ENCODE measurements at places on chromosomes 6 and 20.

- DNase-seq: no peak
Observed at GRCh38 chr6:56363796-56364430, 116.5 kb upstream of the COL21A1 start.

DNA sequence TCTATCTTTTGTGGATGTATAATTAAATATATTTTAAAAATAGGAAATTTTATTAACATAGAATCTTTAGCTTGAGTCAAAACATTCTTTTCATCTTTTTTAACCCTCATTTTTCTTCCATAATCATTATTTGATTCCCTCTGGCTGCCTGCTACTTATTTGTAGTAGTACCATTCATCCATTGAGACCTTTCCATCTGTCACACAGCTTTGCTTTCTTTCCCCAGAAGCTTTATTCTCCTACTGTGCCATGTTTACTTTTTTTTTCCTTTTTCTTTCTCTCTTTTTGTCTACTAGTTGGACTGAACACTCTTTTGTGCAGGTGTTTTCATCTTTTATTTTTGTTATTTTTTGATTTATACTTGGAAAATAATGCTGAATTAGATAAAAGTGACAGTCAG, 522.6 kb upstream of the MMS22L start:
- no peak for DNase-seq

DNA sequence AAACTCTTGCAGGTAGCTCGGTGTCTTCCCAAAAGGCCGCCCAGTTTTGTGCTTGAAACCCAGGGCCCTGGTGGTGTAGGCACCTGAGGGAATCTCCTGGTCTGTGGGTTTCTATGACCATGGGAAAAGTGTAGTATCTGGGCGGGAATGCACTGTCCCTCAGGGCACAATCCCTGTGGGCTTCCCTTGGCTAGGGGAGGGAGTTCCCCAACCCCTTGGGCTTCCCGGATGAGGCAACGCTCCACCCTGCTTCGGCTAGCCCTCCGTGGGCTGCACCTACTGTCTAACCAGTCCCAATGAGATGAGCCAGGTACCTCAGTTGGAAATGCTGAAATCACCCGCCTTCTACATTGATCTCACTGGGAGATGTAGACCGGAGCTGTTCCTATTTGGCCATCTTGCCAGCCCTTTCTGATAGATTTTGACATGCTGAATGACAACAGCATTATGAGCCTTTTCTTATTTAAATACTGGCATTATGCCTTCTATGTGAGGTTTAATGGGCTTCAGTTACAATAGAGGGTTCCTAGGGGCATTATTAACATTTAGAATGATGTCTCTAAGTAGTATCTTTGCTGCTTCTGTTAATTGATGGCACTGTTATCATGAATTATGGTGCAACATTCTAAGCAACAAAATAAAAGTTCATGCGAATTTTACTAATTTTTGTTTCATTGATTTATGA, 133.7 kb upstream of the FLRT3 start:
- no peak for DNase-seq

DNA sequence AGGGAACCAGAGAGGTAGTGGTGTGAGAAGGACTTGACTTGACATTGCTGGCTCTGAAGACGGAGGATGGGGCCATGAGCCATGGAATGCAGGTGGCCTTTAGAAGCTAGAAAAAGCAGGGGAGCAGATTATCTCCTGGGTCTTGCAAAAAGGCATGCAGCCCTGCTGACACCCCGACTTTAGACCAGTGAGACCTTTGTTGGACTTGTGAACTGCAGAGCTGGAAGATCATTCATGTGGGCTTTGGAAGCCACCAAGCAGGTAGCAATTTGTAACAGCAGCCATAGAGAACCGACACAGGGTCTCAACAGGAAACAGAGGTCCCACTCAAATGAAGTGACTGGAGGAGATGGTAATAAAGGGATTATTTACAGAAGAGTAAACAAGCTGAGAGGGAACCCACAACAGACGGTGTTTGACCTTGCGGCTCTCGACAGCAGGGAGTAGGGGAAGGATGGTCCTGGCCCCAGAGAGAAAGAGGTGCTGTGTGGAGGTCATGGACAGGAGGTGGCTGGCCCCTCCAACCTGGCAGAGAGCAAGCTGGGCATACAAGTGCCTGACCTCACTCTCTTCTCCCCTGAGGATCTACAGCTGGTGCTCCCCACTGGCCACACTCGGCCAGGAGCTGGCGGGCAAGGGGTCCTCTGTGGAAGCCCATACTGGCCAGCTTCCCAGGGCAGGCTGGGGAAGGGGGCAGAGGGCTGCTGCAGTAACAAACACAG, 43.9 kb downstream of the SLC22A23 start:
- DNase-seq: no peak

DNA sequence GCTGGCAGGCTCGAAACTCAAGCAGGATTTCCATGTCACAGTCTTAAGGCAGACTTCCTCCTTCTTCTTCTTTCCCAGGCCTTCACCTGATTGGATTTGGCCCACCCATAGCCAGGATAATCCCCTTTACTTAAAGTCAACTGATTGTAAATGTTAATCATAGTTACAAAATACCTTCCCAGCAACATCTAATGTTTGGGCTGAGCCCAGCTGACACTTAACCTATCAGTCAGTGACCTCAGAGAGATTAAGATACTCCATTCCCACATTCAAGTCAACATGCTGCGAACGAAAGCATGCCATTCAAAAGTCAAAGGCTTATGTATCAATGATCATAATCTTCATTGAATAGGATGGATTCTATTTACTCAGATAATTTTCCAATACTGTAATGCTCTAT, 16.0 kb downstream of the MAP7 start:
- no peak for DNase-seq

- no peak for DNase-seq
Observed at GRCh38 chr6:79079561-79080041, 1.5 kb upstream of the PHIP start.

DNA sequence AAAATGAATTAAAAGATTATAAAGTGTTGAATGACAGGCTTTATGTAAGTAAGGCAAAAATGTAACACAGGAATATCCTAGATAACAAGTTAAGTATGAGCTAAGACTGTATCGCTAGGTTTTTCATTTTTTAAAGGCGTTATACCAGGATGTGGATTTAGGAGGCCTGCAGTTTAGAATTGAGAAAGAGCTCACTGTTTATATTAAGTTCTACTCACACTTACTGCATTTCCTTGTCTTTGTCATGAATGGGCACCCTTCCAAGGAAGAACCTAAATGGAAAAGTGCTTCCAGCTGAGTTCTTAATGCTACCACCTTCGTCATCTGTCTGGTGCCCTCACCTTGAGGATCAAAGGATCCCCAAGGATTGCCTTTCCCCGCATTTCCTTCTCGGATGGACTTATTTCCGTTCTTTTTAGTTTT, 148.7 kb downstream of the SOX4 start:
- no peak for DNase-seq

DNA sequence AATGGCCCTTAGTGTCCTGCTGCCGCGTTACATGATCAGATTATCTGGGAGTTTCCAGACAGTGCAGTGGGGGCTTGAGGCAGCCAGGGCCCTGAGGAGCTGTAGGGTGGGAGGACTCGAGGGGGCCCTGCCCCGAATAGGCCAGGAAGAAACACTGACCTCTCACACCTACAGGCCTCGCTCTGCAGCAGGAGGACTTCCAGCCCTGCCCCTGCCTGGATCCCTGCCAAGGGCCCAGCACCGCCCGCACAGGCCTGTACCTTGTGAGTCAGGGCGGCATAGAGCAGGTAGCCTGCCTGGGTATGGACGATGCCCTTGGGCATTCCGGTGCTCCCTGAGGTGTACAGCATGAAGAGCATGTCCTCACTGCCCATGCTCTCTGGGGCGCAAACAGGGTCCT, 30.1 kb upstream of the APMAP start:
- no peak for DNase-seq

- no peak for DNase-seq
Observed at GRCh38 chr20:62131560-62132320, 9.5 kb downstream of the LSM14B start.

- no peak for DNase-seq
Observed at GRCh38 chr20:42309050-42309449, 690.9 kb upstream of the CHD6 start.

DNA sequence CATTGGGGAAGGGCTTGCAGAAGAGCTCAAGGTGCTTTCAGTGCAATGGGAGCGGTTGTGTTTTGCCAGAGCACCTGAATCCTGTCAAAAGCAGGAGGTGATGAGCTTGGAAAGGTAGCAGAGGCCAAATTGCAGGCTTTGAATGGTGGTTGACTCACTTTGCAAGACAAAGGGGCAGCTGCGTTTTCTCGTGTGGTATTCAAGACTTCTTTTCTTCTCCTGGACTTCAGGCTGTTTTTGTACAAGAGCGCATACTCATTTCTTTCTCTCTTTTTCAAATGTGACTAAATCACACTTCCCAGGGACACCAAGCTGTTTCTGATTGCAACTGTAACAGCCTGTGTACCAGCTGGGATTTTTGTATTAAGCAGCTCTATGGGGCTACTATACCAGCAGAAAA, 32.3 kb downstream of the GHRH start:
- no peak for DNase-seq

DNA sequence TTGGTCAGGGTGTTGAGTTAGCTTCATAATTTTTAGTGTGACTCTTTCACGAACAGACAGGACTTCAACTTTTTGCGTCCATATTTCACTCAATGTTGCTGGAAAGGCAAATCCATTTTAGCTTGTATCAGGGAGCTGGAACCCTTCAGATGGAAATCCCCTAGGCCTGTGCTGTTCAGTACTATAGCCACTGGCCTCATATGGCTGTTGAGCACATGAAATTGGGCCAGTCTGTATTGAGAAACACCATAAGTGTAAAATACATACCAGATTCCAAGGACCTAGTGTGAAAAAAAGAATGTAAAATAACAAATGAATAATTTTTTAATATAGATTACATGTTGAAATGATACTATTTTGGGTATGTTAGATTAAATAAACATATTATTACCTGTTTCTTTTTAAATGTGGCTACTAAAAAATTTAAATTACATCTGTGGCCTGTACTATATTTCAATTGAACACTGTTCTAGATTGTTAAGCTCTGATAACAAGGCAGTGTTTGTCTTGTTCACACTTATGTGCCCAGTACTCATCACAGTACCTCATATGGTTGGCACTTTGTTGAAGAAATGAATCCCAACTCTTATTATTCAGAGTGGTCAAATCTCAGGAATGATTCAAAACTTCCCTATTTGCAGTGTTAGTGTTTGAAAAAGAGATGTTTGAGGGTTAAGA, 34.3 kb downstream of the CTNNBL1 start:
- no peak for DNase-seq

DNA sequence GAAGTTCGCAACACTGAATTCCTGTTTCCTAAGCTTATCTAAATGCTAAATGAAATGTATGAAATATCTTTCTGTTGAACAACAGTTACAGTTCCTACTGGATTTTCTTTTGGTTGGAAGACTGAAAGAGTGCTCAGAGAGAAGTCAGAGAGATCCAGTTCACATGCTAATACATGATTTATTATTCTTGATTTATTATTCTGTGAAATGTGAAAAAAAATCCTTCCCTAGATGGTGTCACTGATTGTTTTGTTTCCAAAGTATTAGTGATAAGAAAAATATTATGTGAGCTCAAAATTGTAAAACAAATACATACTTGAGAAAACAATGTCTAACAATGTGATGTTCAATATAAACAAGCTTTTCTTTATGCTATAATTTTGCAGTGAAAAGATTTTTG, 42.1 kb downstream of the ADGRG6 start:
- DNase-seq: no peak

DNA sequence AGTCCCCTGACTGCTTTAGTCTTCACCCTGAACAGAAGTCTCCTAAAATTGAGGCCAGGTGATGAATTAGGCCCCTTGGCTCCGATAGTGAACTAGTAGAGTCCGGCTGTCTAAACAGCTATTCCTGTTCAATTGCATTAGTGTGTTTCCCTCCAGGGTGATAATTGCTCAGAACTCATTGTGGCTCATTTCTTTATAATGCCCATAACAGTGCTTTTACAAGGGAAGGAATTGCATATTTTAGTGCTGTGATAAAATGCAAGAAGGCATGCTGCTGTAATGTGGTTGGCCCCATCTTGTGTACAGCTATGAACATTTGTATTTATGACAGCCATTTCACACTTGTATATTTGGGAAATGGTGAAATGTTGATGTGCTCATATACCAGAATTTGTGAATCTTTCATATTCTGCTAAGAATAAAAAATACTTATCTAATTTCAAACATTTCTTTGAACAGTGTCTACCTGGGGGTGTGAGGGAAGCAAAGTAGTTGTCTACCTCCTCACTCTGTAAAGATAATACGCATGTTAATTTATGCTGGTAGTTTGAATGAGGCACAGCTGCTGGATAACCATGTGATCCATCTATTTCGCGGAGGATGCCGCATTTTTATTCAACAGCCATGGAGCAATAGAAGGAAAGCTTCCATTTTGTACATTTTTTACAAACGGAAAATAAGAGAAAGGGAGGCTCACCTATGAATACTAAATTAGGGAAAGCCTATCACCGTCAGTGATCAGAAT, 451.4 kb downstream of the NKAIN2 start:
- no peak for DNase-seq

DNA sequence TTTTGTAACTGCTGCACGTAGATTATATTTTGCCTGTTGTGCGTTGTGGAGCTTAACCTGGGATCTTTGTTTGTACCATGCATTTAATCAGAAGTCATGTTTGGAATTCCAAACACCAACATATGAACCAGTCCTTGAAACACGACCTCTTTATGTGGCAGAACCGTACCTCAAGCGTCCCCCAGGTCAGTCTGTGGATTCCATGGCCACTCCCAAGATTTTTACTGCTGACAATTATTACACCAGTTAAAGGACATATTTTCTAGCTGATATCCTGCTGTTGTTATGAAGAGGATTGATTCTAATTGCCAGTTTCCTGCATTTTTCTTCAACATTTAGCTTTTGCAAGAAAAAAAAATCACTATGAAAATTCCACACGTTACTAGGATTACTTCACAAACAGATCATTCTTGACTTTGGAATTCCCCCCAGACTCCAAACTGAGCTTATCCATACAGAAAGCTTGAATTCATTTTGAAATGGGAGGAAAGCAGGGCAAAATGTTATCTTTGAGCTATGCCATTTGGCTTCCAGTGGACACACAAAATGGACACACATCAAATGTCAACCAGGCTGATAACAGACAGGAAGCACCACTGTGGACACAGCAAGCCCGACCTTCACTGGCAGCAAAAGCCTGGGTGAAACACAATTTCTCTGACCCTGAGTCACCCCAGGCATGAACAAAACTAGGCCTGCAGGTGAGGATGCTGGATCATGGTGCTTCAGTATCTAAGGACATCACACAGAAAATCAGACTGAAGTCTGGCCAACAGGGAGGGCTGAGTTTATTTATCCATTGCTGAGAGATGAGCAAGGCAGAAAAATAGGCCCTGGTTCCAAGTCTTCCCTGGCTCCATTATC, 542.9 kb upstream of the JAG1 start:
- DNase-seq: no peak

DNA sequence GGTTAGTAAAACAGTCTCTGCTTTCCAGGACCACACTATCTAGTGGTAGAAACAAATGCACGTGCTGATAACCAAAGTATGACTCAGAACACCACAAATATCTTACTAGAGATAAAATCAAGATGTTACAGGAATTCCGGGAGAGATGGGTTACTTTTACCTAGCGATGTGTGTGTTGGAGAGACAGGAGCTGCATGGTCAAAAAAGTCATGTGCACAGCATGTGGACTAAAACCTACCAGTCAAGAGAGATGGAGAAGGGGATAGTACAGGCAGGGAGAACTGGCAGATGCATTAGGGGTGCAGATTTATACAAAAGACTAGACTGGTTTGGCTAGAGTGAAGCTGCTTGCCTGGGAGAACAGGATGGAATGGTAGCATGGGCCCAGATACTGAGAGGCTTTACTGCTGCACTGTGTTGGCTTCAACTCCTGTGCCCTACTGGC, 75.3 kb upstream of the MRAP2 start:
- no peak for DNase-seq

All from CD4-positive, alpha-beta T cell treated with Interleukin-21 for 1 hour (primary cell).